Smooth muscle cell of the pulmonary artery (primary cell): ENCODE measurements at places on chromosomes 6 and 20. TPM values are rescaled to one million over a fixed set of nuclear protein-coding genes. Genes with fewer than 3 reads are reported as not detected.

C6orf141 gene
- 6.5 TPM in 1 of 2 replicates, not detected in the other for total RNA-seq

GPX5 gene
- not detected in 2 replicates for total RNA-seq

SLC35B3 gene
- 20.7 and 28.9 TPM in 2 replicates for total RNA-seq

EFCAB8 gene
- total RNA-seq, result 0.33 TPM in 1 of 2 replicates, not detected in the other

SLC17A2 gene
- 0.07 TPM in 1 of 2 replicates, not detected in the other for total RNA-seq

VGLL2 gene
- not detected in 2 replicates for total RNA-seq

MLN gene
- not detected in 2 replicates for total RNA-seq

TINAG gene
- total RNA-seq, result not detected in 2 replicates

SLC52A3 gene
- total RNA-seq, result not detected in 2 replicates

HDGFL1 gene
- total RNA-seq, result not detected in 2 replicates

PNPLA1 gene
- total RNA-seq, result 0.03 and 0.07 TPM in 2 replicates

PLCB1 gene
- 15.6 and 17.7 TPM in 2 replicates for total RNA-seq

MROH8 gene
- total RNA-seq, result 0.59 and 1.5 TPM in 2 replicates

PDYN gene
- total RNA-seq, result not detected in 2 replicates

PRPH2 gene
- 0.50 and 0.91 TPM in 2 replicates for total RNA-seq

FAM209B gene
- not detected in 2 replicates for total RNA-seq

LPIN3 gene
- total RNA-seq, result 7.0 and 8.3 TPM in 2 replicates

KIAA0408 gene
- 0.50 and 0.78 TPM in 2 replicates for total RNA-seq

PRPF6 gene
- total RNA-seq, result 55.1 and 63.7 TPM in 2 replicates

CLPSL1 gene
- not detected in 2 replicates for total RNA-seq

OR2J3 gene
- total RNA-seq, result not detected in 2 replicates

PDE10A gene
- total RNA-seq, result 8.5 and 16.0 TPM in 2 replicates

PRDM1 gene
- total RNA-seq, result 0.96 and 2.3 TPM in 2 replicates

TFAP2D gene
- total RNA-seq, result 0.46 TPM in 1 of 2 replicates, not detected in the other

MATN4 gene
- total RNA-seq, result 0.03 TPM in 1 of 2 replicates, not detected in the other

BPIFB1 gene
- 0.07 TPM in 1 of 2 replicates, not detected in the other for total RNA-seq

SLC17A9 gene
- total RNA-seq, result 21.0 and 25.4 TPM in 2 replicates

HDAC2 gene
- 86.7 and 113 TPM in 2 replicates for total RNA-seq

PNLDC1 gene
- 0.07 and 0.20 TPM in 2 replicates for total RNA-seq

BMP5 gene
- 0.03 and 1.8 TPM in 2 replicates for total RNA-seq

SOX18 gene
- total RNA-seq, result 0.07 TPM in 2 replicates

ATP9A gene
- 44.8 and 55.8 TPM in 2 replicates for total RNA-seq

CGA gene
- not detected in 2 replicates for total RNA-seq

TGM3 gene
- total RNA-seq, result not detected in 2 replicates

DOP1A gene
- total RNA-seq, result 31.1 and 39.2 TPM in 2 replicates

MLIP gene
- 0.26 and 0.40 TPM in 2 replicates for total RNA-seq
